Smooth muscle cell of bladder (primary cell): ENCODE measurements at places on chromosomes 16 and 17. TPM values are rescaled to one million over a fixed set of nuclear protein-coding genes. Genes with fewer than 3 reads are reported as not detected.

Gene CRHR1
- total RNA-seq: not detected in 2 replicates

Gene TVP23A
- not detected in 2 replicates for total RNA-seq

Gene RGS11
- total RNA-seq: 1.1 and 3.7 TPM in 2 replicates

Gene SEC14L1
- total RNA-seq: 21.9 and 28.7 TPM in 2 replicates

Gene IRF8
- total RNA-seq: 0.09 and 0.57 TPM in 2 replicates

Gene TBC1D3G
- not detected in 2 replicates for total RNA-seq

Gene DRC7
- total RNA-seq: 0.37 TPM in 1 of 2 replicates, not detected in the other

Gene SLC12A3
- under 0.01 TPM in 1 of 2 replicates, not detected in the other for total RNA-seq

Gene CEP112
- 5.4 and 7.5 TPM in 2 replicates for total RNA-seq

Gene WFDC1
- 6.7 and 28.6 TPM in 2 replicates for total RNA-seq

Gene TXNL4B
- 4.6 and 8.6 TPM in 2 replicates for total RNA-seq

Gene UNC45B
- total RNA-seq: not detected in 2 replicates

Gene TSPOAP1
- total RNA-seq: 0.43 and 0.65 TPM in 2 replicates

Gene WNT3
- 0.71 and 0.92 TPM in 2 replicates for total RNA-seq

Gene KDM8
- 2.2 and 2.3 TPM in 2 replicates for total RNA-seq

Gene XAF1
- total RNA-seq: 20.3 and 40.0 TPM in 2 replicates

Gene CLEC19A
- not detected in 2 replicates for total RNA-seq

Gene ZKSCAN2
- total RNA-seq: 2.6 and 3.2 TPM in 2 replicates

Gene SSTR5
- not detected in 2 replicates for total RNA-seq

Gene ARL4D
- total RNA-seq: 36.0 and 49.8 TPM in 2 replicates

Gene C16orf96
- under 0.01 TPM in 2 replicates for total RNA-seq

Gene NHERF2
- 27.0 and 28.1 TPM in 2 replicates for total RNA-seq

Gene UBALD2
- total RNA-seq: 1.4 and 1.6 TPM in 2 replicates

Gene HNF1B
- total RNA-seq: under 0.01 TPM in 1 of 2 replicates, not detected in the other

Gene FBXL16
- total RNA-seq: not detected in 2 replicates

Gene KCNAB3
- total RNA-seq: 0.18 and 0.28 TPM in 2 replicates

Gene CRYBA1
- total RNA-seq: not detected in 2 replicates

Gene OR3A2
- total RNA-seq: 0.18 and 0.57 TPM in 2 replicates

Gene PCGF2
- 2.8 and 3.1 TPM in 2 replicates for total RNA-seq

Gene SLC5A2
- under 0.01 TPM in 1 of 2 replicates, not detected in the other for total RNA-seq

Gene KRT27
- not detected in 2 replicates for total RNA-seq

Gene KSR1
- 19.2 and 32.4 TPM in 2 replicates for total RNA-seq

Gene CHST4
- not detected in 2 replicates for total RNA-seq

Gene KRT40
- total RNA-seq: not detected in 2 replicates

Gene SLFN14
- total RNA-seq: not detected in 2 replicates

Gene TBC1D3C
- total RNA-seq: 0.71 TPM in 1 of 2 replicates, not detected in the other

Gene TBC1D3B
- 1.0 and 1.3 TPM in 2 replicates for total RNA-seq

Gene ARL5C
- total RNA-seq: not detected in 2 replicates

Gene CD2BP2
- 33.8 and 39.1 TPM in 2 replicates for total RNA-seq

Gene EVPLL
- not detected in 2 replicates for total RNA-seq

Gene TUBD1
- total RNA-seq: 2.8 and 3.9 TPM in 2 replicates

Gene HBA2
- total RNA-seq: not detected in 2 replicates

Gene PPY
- not detected in 2 replicates for total RNA-seq

Gene PABPN1L
- total RNA-seq: not detected in 2 replicates

Gene HEATR9
- total RNA-seq: not detected in 2 replicates

Gene ALG1
- total RNA-seq: 36.8 and 48.5 TPM in 2 replicates

Gene TPSG1
- not detected in 2 replicates for total RNA-seq

Gene VTN
- total RNA-seq: 13.4 and 19.1 TPM in 2 replicates

Gene HSPB9
- total RNA-seq: not detected in 2 replicates

Gene OGFOD1
- 68.1 and 80.2 TPM in 2 replicates for total RNA-seq

Gene ZSCAN32
- total RNA-seq: 9.5 TPM in 2 replicates

Gene CAPNS2
- total RNA-seq: 0.57 and 0.92 TPM in 2 replicates

Gene WDR59
- 9.5 and 12.6 TPM in 2 replicates for total RNA-seq

Gene LRRC75A
- total RNA-seq: 0.71 and 0.83 TPM in 2 replicates

Gene CNGB1
- total RNA-seq: not detected in 2 replicates

Gene NPIPA5
- 0.65 and 1.8 TPM in 2 replicates for total RNA-seq

Gene SLC47A1
- 1.6 and 1.7 TPM in 2 replicates for total RNA-seq

Gene DHX40
- 66.7 and 71.0 TPM in 2 replicates for total RNA-seq

Gene NKD1
- under 0.01 TPM in 2 replicates for total RNA-seq
